H54 (cell line): ENCODE measurements at places on chromosomes 5 and 9.

DNA sequence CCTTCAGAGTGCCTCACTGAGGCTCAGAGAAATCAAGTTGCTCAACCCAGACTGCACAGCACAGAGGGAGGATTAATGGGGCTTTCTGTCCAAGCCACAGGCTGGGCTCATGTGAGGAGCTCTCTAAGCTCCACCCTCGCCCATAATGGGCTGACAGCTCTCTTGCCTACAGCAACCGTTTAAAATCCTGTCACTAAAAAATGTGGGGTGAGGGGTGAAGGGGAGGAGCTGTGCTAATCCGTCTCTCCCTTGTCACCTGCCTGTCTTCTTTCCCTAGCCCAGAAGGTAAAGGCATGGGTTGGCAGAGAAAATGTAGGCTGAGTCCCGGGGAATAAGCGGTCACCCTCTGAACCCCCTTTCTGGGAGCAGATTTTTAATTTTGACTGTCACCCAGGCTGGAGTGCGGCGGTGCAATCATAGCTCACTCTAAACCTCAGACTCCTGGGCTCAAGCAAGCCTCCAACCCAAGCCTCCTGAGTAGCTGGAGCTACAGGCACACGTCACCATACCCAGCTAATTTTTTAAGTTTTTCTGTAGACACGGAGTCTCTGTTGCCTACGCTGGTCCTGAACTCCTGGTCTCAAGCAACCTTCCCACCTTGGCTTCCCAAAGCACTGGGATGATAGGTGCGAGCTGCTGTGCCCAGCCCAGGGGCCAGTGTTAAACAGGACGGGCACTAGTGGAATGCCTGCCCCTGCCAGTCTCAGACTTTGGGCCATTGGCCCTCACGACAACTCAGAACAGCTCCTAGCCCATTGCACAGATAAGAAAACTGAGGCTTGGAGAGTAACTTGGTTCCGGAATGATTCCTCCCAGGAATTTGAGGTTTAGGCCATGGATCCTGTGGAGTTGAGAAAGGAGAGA is 89.5 kb downstream of the LMX1B start:
- peak; percentile 8 for DNase-seq

GRCh38 chr9:13139641-13140171 is 139.8 kb downstream of the MPDZ start:
- peak; percentile 13 for DNase-seq

- DNase-seq, result no peak
Measured at GRCh38 chr5:13865312-13865711, 79.2 kb downstream of the DNAH5 start.

DNA sequence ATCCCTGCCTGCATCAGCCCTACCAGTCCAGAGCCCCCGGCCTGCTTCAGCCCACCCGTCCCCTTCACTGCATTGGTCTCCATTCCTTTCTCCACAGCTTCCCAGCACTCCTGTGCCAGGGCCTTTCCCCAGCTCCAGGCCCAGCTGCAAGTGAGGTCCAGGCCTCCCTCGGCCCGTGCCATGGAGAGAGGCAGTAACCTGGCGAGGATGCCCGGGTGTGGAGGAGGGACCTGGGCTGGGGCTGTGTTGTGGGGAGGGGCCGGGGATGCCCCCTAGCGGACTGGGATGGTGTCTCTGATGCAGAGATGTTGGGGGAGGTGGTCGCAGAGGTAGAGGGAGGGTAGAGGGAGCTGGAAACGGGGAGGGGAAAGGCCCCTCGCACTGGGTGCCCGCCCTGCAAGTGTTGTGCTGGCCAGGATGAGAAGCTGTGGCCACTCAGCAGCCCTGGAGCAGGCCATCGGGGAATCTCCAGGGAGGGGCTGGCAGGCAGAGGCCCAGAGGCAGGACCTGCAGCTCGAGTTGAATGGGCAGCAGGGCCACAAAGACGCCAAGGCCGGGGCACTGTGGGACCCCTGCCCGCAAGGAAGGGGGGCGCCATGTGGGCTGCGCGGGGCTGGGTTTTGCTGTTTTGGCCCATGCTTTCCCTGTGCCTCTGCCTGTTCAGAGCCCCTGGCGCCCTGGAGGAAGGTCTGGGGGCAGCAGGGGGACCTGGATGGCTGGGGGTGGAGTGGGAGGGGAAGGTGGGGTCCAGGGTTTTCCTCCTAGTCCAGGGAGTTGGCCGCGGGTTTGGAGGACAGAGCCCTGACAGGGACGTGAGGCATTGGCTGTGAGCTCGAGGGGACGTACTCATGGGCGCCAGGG is 26.0 kb upstream of the NKD2 start:
- no peak for DNase-seq

DNA sequence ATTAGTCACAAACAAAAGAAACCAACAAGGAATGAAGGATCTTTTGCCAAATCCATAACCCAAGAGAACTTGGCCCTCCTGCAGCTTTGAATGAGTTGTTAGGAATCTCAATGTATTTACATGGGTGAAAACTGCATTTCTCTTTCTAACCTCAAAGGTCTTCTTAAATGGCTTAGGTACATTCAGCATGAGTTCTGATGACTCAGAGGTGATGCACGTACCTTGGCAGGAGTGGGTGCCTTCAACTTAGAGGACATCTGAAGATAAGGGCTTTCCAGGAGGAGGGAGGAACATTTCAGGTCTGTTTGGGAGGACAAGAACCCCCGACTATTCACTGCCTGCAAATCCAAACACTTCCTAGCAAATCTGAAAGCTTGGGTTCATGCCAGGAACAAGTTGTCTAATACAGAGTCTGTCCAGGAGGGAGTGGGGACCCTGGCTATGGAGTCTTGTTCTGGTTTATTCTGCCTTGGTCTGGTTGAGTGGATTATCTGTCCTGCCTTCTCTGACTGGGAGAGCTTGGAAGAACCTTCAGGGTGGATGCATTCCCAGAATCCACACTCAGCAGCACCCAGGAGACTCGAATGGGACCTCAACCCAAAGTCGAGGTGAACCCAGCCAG is 65.7 kb downstream of the IRX2 start:
- DNase-seq, result no peak

- DNase-seq, result no peak
Measured at GRCh38 chr5:137266186-137266585, 232.9 kb downstream of the SPOCK1 start.

GRCh38 chr5:142233083-142234032 is 91.5 kb downstream of the SPRY4 start:
- no peak for DNase-seq

- no peak for DNase-seq
Measured at GRCh38 chr5:113217619-113218184, 217.1 kb downstream of the TSSK1B start.

DNA sequence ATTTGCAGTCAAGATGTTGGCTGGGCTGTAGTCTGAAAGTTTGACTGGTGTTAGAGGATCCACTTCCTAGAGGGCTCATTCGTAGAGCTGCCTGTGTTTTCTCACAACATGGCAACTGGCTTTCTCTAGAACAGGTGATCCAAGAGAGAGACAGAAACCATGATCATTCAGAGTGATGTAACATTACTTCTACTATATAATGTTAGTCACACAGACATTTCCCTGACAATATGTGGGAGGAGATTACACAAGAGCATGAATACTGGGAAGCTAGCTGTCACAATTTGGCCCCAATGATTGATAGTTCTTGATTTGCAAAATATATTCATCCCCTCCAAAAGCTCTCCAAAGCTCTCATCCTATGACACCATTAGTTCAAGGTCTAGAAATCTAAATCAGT is 10.9 kb upstream of the TMEM161B start:
- DNase-seq, result no peak
